ENCODE measurements at places on chromosomes 1 and 21.

DNA sequence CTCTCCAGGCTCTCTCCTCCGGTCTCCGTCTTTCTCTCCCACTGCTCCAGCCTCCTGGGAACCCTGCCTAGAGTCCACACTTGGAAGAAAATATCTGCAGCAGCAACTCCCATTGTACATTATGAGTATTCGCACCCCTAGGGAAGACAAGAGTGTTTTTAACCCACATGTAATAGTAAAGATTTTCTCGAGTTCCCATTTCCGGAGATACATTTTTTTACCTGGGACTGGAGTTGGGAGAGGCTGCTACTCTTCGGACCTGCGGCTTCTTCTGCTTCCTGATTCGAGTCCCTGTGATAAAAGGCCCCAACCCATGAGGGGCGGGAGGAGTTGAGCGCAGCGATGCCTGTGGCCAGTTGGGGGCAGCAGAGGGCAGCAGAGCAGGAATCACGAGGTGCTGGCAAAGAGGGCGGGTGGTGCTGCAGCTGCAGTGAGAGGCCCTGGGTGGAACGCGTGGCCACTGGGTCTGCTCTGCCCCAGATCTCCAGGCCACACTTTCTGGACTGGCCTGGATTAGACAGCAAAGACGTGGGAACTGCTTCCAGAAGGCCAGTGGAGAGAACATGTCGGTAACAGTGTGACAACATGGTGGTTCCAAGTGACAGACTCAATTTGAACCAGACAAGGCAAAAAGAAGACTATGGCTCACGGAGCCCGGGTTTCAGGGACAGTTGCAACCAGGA is 221.0 kb upstream of the CSF3R start:
- DNase-seq = peak; percentile 79

DNA sequence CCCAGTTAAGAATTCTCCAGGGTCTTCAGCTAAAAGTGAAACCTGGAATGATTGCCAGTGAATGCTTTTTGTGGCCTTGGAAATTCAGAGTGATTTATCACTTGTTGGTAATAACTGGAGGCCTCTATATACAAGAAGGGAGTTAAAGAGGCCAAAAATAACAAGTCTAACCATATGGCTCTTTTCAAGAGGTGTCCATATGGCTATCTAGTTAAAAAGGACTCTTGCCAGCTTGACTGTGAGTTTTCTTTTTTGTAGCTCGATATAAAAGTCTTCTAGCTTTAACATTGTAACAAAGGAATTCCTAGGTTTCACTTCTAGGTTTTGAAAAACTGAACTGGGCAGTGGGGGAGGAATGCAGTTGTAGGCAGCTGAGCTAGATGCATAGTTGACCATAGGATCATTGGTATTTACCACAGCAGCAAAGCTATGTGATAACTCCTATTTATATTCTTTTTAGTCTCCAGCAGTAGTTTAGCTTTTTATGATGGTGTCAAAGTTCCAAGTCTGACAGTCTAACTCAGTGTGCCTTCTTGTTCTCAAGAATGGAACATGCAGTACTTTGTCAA is 44.4 kb downstream of the CACHD1 start:
- peak; percentile 19 for DNase-seq

- no peak for DNase-seq
These were observed 15.5 kb downstream of the DPYD start for GRCh38 chr1:97905141-97905940.

DNA sequence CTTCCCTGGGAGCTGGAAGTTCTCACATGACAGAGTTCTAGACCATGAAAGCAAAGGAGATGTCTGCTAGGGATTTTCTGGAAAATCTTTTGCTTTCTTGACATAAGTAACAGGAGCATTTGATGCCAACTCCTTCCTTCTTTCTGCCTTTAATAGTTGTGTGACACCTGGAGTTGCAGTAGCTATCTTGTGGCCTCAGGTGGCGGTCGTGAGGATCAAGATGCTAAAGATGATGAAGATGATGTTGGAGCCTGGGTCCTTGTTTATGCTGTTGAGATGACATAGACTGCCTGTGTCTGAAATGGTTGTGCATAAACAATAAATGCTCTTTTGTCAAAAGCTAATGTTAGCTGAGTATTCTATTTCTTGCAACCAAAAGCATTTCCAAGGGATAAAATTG is 32.7 kb upstream of the KIRREL1 start:
- DNase-seq = no peak

- DNase-seq = no peak
These were observed at the start of gene CRABP2 for GRCh38 chr1:156705321-156705917. TSS of gene CRABP2 (minus strand) at chr1:156705583. CDS start at chr1:156705446, 137 bp downstream.

- DNase-seq = no peak
These were observed 98.2 kb downstream of the CACHD1 start for GRCh38 chr1:64568171-64568450.

GRCh38 chr1:51139474-51139873 is 37.4 kb downstream of the C1orf185 start:
- DNase-seq = no peak

DNA sequence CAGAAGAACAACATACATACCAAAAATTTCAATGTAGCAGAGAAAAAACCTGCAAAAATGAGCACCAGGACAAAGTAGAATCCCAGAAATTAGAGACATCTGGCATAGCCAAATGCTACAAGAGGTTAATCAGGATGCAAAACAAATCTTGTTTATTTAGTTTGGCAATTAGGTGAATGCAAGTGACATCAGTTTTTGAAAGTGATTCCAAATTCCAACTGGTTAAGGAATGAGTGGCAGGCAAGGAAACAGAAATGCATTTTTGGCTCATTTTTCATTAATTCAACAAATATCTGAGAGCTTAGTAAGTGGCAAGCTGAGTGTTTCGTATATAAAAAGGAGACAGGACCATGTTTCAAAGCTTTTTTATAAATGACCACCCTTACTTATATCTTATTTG is 21.3 kb downstream of the SCAF4 start:
- no peak for DNase-seq

GRCh38 chr1:204961765-204962419 is 81.1 kb upstream of the CNTN2 start:
- DNase-seq = no peak

- DNase-seq = no peak
These were observed 136.2 kb downstream of the NTNG1 start for GRCh38 chr1:107277022-107277421.

- no peak for DNase-seq
These were observed 188.2 kb upstream of the RUNX1 start for GRCh38 chr21:35237287-35237686.

DNA sequence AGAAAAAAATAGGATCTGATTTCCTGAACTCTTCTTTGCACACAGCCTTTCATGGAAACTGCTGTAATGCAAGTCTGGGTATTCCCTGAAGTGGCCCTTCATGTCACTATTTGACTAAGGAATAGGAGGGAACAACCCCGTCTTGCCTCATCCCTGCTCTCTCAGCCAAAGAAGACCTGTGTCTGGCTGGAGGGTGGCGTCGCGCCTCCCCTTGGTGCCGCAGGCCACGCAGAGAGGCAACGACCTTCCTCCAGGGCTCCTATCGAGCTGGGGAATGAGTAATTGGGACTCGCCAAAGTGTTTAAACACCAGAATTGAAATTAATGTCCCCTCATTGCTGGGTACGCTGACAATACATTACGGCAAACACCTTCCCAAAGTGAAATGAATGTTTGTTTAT is 129.8 kb downstream of the PBX1 start:
- no peak for DNase-seq

- DNase-seq = no peak
These were observed 1.7 kb downstream of the SYT11 start for GRCh38 chr1:155860970-155861510.

DNA sequence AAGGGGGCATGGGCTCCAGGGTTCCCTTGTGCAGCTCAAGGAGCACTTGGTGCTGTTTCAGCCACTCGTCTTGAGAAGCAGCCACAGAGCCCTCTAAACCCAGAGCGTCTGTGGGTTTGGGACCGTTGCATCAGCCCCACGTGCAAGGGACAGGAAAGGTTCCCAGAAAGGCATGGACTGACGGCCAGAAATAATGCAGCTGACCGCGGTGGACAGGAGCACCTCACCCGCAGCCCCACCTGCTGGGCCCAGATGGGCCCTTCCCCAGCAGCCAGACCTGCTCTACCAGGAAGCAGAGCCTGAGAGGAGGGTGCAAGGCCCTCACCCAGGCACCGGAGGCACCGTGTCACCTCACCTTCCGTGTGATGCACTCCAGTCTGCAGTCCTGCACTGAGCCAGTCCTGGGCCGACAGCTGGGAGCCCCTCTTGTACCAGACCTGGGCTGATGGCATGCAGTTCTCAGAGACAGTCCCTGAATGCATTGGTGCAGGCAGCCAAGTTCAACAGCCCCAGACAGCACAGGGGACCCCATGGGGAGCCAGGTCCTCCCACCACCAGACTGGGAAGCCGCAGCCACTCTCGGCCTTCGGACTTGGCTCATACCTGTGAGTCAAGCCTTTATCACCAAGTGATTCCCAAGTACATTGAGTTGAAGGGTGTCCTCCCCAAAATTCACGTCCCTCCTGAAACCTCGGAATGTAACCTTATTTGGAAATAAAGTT is 4.8 kb upstream of the TFF3 start:
- DNase-seq = no peak

DNA sequence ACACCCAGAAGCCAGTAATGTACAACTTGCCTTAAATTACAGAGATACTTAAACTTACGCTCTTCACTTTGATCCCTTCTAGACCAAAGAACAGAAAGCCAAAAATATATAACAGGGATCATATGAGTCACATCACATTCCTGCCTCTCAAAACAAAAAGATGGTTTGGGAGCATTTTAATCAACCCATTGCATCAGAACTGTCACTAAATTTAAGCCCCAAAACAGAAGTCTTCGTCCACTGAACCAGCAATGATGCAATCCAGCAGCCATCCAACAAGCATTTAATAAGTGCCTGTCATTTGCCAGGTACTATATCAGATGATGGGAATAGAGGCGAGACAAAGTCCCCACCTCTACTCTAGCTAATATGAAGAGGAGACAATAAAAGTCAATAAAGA is 42.7 kb upstream of the GLIS1 start:
- DNase-seq = no peak

GRCh38 chr1:116257341-116257767 is 115.7 kb upstream of the ATP1A1 start:
- no peak for DNase-seq

DNA sequence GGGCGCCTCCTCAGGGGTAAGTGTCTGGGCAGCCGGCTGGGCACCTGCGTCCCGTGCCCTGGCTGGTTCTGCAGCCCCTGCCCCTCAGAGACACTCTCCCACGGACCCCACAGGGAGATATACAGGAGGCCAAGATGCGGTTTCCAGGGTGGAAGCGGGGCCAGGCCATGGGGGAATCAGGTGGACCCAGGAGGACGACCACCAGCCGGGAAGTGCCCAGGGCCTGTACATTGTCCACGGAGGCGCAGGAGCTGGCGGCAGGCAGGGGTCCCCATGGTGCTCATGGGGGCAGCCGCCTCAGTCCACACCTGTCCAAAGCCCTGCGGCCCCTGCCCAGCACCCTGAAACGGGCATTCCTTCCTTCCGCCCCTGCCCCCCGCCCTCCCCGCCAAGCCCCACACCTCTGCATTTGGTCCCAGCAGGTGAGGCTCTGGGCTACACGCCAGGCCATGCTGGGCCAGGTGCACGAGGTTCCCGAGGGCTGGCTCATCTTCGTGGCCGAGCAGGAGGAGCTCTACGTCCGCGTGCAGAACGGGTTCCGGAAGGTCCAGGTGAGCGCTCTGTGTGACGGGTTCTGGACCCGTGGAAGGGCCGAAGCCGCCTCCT is 36.7 kb downstream of the SLC19A1 start:
- no peak for DNase-seq

- DNase-seq = no peak
These were observed 23.3 kb upstream of the PTGFRN start for GRCh38 chr1:116886291-116886878.

- DNase-seq = no peak
These were observed 47.0 kb downstream of the ACTL8 start for GRCh38 chr1:17802164-17802563.

DNA sequence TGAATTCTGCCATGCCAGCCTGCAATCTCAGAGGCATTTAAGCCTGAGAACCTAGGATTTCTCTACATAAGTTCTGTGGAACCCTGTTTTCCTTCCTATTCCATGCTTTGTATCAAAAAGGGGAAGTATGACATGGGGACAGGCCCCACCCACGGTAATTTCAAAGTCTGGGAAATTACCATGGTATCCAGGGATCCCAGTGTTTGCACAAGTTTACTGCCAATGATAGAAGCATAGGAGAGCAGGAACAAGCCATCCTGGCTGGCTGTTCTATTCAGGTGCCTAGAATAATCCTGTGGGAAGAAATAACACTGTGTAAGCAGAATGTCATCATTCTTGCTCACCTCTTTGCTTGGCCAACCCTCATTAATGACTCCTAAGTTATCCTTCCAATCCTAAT is 53.8 kb upstream of the ATP1B1 start:
- DNase-seq = no peak

DNA sequence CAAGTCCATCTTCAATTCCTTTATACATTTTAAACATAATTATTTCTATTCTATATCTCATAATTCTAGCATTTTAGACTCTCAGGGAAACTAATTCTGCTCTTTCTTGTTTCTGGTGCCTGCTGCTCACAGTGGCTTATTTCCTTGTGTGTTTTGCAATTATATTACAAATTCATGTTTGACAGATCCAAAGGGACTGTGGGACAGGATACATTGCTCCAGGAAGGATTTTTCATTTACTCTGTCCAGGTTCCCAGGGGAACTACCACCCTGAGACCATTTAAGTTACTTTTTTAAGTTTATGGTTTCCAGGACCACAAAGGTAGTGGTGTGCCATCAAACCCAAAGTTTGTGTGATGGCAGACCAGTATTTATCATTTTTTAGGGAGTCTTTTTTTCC is 6.6 kb downstream of the TTC39A start:
- no peak for DNase-seq

DNA sequence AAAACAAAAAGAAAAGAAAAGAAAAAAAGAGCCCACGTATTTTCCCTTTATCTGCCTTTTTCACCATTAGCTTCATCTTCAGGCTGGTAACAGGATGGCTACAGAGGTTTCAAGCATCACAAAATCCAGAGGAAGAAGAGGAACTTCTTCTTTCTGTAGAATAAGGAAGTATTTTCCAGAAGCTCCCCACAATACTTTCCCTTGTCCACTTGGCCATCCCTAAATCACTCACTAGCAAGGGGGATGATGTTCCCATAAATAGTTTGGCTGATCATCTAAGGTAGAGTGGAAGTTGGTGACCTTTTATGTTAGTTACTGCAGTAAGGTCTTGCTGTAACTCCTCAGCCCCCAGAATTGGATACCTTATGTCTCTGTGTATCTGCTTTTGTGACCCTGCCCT is 45.1 kb upstream of the RNF11 start:
- DNase-seq = no peak

GRCh38 chr1:53573931-53574330 is 114.7 kb downstream of the DMRTB1 start:
- no peak for DNase-seq

- DNase-seq = no peak
These were observed 21.1 kb upstream of the ABCA4 start for GRCh38 chr1:94142022-94142421.

- no peak for DNase-seq
These were observed 123.4 kb downstream of the SIK1 start for GRCh38 chr21:43303275-43304178.

DNA sequence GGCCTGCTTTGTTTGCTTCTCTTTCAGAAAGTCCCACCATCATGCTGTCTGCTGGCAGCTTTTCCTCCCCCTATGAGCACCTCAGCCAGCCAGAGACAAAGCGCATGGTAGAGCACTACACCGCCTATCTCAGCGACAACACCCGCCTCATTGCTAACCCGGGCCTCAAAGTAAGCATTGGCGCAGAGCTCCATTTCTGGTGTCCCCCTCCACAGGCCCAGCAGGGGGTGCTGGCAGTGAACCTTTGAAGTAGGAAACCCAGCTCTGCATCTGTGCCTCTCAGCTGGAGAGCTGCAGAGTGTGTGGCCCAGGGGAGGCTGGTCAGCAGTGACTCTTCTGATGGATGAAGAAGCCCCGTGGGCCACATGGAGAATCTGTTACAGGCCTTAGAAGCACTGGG is 81.2 kb upstream of the RAVER2 start:
- no peak for DNase-seq
